ENCODE measurements at places on chromosomes 1 and 21.

DNA sequence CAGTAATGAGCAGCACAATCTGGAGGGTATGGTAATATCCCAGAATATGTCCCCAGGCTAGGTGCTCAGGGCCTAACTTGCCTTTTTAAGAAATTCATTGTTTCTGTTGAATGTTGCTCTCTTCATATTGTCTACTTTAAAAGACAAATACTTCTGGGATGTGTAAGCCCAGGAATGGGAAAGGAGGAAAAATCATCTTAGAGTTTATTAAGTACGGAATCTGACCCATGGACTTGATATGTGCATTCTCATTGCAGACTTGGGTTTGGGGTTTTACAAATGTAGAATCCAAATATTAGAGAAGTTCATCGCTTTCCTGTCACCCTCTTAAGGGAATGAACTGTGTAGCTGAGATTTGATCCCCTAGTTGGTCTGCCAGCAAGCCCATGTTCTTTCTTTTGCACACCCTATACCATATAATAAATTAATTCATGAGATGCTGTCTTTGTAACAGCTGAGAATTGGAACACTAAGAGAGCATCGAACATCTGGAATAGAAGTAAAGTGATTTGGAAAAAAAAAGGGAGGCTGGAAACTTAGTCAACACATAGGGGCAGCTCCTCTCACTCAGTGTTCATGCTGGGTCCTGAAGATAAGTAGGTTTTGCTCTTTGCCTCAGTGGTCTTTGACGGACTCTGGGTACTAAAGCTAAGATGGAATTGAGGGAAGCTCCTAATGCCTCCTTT lies 235.8 kb upstream of the C1orf105 start:
- DNase-seq: no peak

DNA sequence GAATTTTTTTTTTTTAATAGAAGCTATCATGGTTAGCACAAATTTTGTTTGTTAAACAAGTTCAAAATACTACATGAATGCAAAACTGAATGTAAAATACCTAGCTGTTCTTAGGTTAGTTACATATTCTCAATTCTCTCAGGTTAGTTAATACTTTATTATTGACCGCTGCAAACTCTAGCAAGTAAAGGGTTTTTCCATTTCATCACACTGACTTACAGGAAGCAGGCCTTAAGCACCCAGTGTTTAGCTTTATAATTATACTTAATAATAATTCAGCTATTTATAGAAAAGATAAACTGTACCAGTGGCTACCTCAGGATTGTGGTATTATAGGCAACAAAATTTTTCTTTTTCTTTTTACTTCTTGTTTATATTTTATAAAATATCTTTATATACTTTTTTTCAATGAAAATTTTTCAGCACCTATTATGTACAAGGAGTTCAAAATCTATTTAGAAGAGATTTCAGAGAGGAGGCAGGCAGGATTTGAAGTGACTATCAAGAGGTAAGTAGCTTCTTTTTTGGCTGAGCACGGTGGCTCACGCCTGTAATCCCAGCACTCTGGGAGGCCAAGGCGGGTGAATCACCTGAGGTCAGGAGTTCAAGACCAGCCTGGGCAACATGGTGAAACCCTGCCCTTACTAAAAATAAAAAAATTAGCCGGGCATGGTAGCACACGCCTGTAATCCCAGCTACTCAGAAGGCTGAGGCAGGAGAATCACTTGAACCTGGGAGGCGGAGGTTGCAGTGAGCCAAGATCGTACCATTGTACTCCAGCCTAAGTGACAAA lies 17.9 kb downstream of the PLPP3 start:
- no peak for DNase-seq

- DNase-seq: peak; percentile 57
These were observed at the start of gene AGO4 for GRCh38 chr1:35807614-35808449. TSS of gene AGO4 (plus strand) at chr1:35808016. CDS start at chr1:35808417, 401 bp downstream.

GRCh38 chr1:224106568-224107281 lies 7.2 kb upstream of the FBXO28 start:
- DNase-seq: no peak

GRCh38 chr21:42599962-42600361 lies 53.5 kb upstream of the PDE9A start:
- no peak for DNase-seq

- no peak for DNase-seq
These were observed 445.7 kb downstream of the AMY1C start for GRCh38 chr1:104195395-104195794.

GRCh38 chr1:100457683-100458082 lies 80.3 kb upstream of the GPR88 start:
- DNase-seq: no peak

DNA sequence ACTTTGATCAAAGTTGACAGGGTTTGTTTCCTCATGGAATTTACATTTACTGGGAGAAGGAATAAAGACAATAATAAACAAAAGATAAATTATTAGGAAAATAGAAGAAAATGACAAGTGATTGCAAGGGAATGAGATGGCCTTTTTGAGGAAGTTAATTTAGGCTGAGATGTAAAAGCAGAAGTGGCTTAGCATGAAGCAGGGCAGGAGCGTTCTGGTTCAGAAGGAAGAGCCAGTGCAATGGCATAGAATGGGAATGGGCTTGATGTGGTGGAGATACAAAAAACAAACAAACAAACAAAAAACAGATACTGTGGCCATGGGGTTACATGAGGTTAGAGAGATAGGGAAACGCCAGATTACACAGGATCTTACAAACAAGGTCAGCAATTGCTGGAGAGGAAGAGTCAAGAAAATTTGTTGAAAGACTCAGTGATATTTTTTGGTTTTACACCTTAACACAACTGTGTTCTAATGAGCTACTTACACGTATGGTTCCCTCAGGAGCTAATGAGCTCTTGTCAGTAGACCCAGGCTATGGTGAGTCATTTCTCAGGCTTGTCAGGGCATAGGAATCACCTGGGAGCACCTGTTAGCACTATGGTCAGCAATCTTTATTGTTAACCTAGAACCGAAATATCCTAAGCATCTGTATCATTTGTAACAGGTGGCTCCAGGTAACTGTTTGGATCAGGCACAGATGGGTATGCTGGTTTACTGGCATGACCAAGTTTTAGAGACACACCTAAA lies 8.7 kb upstream of the CADM3 start:
- DNase-seq: no peak

GRCh38 chr1:242008826-242009495 lies 10.1 kb upstream of the MAP1LC3C start:
- DNase-seq: no peak

DNA sequence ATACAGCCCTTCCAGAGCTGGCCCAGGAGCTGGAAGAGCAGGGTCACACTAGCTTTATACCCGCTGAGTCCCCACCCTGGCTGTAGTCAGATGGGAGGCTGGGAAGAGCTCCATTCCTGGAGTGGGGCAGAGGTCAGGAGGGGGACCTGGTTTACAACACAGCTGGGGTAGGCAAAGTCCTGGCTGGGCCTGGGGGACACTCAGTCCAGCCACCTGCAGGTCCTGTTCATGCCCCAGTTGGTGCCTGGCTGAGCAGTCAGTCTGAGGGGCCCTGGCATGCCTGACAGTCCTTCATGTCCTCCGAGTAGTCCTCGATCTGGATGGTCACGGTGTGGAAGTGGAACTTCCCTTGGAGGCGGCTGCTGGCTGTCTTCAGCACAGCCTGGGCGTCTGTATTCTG lies 7.0 kb downstream of the SLC30A2 start:
- DNase-seq: no peak

DNA sequence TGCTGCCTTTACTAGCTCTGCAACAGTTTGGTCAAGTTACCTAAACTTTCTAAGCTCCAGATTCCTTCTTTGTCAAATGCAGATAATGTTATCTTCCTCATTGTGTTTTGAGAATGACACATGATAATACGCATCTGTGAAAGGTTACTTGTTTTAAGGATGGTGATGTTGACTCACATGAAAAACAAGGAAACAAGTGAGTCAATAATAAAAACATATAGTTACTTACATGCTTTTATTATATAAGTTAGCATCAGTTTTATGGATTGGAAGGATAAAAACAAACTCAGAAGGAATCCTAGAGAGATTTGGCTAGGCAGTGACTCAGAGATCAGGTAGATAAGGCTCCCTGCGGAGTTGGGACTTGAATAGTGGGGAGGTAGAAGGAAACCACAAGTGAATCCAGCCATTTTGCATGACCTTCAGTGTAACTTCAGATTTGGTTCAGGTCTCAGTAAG lies 144.6 kb downstream of the LMO4 start:
- DNase-seq: no peak

DNA sequence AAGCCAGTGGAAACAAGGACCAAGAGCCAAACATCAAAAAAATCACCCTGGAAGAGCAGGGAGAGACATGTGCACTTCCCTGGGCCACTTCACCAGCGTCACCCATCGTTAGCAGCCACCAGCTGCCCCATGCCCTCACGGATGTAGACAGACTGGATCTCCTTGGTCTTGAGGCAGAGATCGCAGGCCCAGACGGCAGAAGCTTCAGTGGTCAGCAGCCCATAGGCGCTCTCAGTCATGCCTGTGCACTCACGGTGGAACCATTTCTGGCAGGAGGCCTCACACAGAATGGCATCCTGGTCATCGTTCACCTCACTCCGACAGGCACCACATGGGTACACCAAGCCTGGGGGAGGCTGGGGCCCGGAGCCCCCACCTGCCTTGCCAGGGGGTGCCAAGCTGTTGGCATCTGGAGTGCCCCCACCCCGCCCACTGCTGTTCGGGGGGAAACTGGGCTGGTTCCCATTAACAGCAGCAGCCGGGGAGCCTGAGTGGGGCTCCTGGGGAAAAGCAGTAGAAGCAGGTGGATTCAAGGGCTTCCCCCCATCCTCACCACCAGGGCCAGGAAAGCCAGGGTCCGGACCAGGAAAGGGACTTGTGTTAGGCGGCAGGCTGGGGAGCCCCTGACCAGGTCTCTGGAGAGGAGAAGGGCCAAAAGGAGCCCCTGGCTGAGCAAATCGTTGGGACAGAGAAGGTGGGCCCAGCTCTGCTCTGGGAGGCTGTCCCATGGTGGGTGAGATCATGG lies 2.7 kb downstream of the PYGO2 start:
- no peak for DNase-seq

- DNase-seq: no peak
These were observed 228.2 kb downstream of the GRIK3 start for GRCh38 chr1:36805979-36806640.

DNA sequence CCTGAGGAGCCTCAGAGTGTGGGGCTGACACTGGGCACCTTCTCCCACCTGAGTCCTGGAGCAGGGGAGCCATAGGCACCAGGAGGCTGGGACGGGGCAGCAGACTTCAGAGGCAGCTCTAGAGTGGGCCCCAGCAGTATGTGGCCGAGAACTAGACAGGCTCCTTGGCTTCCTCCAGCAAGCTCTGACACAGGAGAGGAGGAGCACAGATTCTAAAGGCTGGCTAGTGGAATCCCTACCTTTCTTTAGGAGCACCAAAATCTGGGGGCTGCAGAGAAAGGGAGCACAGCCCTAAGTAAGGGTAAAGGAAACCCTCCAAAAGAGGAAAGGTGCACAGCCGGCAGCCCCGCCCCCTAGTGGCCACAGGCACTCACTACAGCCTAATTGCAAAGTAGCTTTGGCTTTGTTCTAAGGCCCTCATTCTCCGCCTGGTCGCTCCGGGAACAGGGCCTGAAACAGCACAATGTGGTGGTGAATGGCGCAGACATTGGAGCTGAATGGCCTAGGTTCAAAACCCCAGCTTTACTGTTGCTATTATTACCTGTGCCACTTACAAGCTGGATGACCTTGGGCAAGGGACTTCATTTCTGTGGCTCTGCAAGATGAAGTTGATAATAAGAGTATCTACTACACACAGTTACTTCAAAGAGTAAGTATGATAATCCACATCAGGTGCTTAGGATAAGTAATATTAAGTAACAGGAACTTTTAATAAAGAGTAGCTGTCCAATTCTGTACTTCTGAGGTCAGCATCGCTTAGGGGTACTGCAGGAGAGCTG lies 8.8 kb upstream of the GUCA2A start:
- peak; percentile 83 for DNase-seq

- DNase-seq: no peak
These were observed 38.9 kb upstream of the GNPAT start for GRCh38 chr1:231201979-231202633.

DNA sequence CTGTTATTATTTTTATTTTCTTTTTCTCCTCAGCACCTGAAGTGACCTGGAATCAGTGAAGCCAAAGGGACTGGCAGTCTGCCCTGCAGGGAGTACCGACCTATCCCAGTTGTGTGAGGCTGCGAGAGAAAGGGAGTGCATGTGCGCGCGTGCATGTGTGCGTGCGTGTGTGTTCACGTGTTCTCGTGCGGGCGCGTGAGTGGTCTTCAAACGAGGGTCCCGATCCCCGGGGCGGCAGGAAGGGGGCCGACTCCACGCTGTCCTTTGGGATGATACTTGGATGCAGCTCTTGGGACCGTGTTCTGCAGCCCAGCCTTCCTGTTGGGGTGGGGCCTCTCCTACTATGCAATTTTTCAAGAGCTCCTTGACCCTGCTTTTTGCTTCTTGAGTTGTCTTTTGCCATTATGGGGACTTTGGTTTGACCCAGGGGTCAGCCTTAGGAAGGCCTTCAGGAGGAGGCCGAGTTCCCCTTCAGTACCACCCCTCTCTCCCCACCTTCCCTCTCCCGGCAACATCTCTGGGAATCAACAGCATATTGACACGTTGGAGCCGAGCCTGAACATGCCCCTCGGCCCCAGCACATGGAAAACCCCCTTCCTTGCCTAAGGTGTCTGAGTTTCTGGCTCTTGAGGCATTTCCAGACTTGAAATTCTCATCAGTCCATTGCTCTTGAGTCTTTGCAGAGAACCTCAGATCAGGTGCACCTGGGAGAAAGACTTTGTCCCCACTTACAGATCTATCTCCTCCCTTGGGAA lies 123.3 kb downstream of the PRDM2 start:
- peak; percentile 13 for DNase-seq

- peak; percentile 76 for DNase-seq
These were observed 27.8 kb downstream of the ILDR2 start for GRCh38 chr1:166947398-166948043.

DNA sequence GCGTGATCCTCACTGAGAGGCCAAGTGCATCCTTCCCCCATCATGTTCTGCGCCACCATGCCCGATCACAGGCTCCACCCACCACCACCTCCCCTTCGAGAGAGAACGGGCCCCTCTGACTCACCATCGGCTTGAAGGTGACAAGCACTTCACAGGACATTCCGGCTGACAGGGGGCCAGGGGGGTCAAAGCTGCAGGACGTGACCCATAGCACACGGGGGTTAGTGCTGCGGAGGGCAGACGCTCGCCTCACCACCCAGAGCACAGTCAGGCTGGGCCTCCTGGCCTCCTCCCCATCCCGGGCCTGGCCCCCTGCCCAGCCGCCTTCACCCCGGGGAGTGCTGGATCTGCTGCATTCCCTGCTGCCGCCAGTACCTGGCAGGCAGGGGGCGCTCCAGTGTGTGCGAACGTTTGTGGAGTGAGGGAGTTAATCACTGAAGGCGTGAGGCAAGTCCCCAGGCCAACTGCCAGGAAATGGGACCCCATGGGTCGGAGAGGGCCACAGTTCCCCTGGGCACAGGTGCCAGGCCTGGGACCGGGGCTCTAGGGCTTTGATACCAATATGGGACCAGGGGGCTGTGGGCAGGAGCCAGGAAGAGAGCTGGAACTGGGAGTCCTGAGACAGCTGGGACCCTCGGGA lies 40.9 kb upstream of the TMEM52 start:
- DNase-seq: peak; percentile 78

DNA sequence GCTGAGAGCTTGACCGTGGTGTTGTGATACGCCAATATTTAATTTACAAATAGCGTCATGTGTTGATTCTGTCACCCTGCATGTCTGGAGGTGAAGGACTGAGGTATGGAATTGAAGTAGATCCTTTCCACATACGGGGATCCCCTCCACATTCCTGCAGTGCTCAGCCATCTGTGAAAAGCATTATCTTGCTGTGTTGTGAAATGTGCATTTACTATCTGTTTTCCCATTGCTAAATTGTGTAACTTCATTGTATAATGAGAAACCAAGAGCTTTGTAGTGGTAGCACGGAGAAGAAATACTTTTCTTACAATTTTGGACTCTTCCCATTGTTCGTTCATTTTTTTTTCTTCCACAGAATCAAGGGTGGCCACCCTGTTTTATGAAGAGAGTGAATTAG lies 577.3 kb upstream of the ZP4 start:
- no peak for DNase-seq
